ENCODE measurements at places on chromosomes 7 and 10.

DNA sequence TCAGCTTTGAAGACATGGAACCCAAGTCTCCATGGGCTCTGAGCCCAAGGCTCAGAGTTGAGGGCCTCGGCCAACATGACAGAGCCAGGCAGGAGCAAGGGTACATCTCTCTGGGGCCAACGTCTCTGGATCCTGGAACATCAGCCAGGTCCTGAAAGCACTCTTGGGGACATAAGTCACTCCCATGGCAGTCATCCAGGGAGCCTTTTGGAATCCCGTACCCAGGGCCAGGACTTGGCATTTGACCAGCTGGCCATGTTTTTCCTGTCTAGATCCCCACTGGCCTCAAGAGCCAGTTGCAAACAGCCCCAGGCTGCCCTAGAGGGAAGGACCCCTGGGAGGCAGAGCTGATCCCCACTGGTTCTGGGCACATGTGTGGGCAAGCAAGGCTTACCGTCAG lies 4.3 kb upstream of the CXCL12 start:
- no peak for DNase-seq

- no peak for DNase-seq
Measured at GRCh38 chr10:62806251-62806650, 1.7 kb downstream of the ADO start.

DNA sequence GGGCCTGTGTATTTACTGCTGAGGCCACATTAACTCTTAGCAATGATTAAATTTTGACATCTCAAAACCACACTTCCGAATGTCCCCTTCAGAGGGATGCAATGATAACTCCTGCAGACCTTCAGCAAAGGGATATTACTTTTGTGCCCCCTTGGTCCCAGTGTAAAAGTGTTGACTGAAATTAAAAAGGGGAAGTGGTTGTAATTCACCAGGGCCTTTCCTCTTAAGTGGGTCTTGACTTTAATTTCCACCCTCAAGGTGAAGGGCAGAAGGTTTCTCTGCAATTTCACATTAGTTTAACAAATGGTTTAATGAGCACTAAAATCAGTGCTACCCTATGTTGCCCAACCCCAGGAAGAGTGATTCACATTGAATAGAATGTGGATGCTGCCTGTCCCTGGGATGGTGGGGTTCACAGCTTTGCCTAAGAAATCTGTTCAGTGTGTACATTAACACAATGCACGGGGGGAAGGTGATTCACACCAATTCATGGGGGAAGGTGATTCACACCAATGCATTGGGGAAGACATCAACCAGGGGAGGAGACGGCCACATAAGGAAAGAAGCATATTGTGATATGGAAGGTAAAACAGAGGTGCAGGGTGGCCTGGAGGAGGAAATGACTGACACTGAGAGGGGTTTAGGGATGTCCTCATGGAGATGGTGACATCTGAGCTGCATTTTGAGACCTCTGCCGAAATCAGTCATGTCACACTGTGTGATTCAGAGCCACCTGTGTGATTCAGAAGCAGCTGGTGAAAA lies 19.4 kb upstream of the TNS3 start:
- peak; percentile 87 for DNase-seq

- DNase-seq = no peak
Measured at GRCh38 chr7:123624527-123625183, 23.0 kb downstream of the ASB15 start.

DNA sequence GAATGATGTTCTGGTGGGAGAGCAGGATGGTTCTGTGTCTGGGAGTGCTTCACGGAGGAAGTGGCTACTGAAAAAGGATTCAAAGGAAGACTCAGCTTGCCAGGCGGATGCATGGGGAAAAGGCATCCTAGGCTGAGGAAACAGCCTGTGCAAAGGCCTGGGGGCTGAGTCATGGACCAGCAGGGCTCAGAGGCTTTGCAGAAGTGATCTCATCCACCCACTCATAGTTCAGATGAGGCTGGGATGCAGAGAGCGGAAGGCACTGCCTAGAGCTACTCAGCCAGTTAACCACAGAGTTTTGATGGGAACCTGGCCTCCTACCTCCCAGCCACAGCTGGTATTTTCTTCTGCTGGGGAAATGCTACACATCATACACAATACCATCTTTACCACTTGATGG lies 15.8 kb upstream of the ADAMTS14 start:
- DNase-seq = peak; percentile 97

- DNase-seq = no peak
Measured at GRCh38 chr10:25113191-25114035, 61.4 kb upstream of the GPR158 start.

DNA sequence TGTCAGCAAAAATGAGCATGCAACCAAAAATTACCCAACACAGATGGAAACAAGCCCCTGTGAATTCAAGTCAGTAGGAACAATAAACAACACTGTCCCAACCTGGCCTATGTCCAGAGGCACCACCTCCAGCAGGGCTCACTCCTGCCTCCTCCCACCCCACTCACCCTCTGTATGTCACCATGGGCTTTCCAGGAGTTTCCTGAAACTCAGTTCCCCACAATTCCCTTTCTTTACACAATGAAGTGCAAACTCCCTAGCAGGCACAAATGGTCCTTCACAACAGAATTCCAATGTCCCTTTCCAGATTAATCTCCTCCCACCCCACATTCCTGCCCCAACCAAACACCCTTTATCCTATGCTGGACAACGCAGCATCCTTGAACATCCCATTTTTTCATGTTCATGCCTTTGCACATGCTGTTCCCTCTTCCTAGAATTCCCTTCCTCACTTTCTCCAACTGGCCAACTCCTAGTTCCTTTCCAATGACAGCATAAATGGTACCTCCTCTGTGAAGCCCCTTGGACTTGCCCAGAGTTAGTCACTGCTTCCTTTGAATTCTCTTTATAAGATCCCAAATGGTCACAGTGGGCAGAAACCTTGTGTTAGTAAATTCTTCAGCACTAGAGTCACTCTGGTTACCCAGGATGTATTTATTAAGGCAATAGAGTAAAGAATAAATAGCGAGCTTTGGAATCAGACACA lies 157.5 kb downstream of the SLIT1 start:
- peak; percentile 41 for DNase-seq

DNA sequence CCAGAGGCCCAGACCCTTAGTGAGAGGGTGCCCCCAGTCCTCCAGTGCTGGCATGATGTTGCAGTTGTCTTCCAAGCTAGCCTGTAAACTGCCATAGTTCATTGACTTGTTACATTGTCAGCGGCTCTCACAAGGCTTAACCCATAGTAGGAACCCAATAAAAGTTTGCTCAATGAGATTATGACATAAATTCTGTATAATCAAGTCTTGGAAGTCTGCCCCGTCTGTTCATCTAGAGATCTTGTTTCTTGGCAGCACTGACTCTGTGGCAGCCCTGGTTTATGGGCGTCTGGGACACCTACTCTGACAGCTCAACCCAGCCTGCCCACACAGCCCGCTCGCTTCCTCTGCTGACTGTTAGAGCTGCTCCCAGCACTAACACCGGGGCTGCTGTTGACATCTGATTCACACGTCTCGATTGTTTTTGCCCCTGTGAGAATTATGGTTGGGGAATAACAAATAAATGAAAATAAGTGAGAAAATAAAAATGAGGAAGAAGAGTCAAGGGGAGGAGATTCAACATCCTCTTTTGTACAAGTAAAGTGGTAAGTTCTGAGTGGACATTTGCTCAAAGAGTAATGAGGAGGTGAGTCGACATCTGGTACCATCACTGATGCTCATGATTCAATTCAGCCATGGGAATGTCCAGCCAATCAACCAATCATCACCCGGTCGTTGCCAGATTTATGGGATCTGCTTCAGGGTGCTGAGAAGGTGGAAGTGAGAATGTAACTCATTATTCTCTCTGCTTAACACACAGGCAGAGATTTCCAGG lies 160.8 kb downstream of the SPAG6 start:
- DNase-seq = no peak
